ENCODE measurements at places on chromosomes 13 and 19.

- no peak for DNase-seq
Observed at GRCh38 chr19:32687681-32688080, 3.9 kb upstream of the NUDT19 start.

DNA sequence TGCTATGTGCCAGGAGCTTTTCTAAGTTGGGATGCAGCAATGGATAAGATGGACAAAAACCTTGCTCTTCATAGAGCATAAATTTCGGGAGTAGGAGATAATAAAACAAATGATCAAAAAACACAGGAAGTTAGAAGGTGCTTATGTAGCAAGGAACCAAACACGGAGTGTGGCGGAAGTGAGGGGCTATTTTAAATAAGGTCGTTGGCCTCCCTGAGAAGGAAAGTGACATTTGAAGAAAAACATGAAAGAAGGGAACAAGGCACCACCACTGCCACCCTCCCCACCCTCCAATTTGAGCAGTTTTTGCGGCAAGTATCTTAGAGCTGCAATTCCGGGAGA, 3.2 kb upstream of the GSX1 start:
- no peak for DNase-seq

DNA sequence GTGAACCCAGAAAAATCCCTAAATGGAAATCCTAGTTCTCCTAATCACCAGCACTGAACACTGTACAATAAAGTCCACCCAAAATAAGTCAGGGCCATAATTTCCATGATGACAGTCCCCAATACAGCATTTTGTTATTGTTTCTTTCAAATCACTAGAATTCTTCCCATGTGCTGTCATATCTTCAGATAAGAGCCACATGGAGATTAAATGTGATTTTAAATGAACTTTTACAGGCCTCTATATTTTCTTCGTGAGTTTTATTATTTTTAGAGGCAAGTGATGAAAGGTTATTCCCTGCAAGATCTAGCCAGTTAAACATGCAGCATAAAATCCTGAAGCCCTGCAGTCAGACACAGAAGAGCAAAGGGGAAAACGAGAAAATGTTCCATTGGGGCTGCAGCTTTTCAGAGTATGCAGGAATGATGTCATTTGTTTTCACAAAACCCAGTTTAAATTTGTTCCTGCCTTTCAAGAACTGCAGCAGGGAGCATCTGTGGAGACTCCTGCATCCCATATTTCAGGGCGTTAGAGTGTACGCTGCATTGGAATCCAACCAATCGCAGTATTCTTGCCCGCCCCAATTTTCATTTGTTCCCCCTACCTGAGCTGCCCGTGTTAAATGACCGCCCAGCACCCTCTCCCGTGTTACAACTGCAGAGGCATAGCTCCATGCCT, 167.2 kb upstream of the KLF12 start:
- no peak for DNase-seq

- DNase-seq, result no peak
Observed at GRCh38 chr19:39097721-39098120, 13.6 kb downstream of the ACP7 start.

DNA sequence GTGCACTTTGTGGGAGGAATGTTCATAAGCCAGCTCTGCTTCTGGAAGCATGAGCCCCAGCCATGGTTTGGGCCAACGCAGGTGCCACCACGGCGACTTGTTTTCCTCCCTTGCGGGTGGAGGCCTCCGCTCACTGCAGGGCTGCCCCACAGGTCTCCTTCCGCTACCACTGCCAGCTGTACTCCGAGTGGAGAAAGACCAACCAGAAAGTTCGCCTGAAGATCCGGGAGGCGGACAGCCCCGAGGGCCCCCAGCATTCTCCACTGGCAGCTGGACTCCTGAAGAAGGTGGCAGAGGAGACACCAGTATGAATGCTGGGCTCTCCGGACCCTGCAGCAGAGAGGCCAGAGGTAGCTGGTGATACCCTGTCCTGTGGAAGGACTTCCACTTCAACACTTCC, 6.5 kb upstream of the HNRNPM start:
- DNase-seq, result no peak

Measured in stimulated activated CD8-positive, alpha-beta memory T cell treated with anti-CD3 and anti-CD28 coated beads, Interleukin-15, amount 100 ng/mL, for 4 hours (primary cell).